CD4-positive, alpha-beta T cell treated with Interleukin-15 for 4 hours (primary cell): ENCODE measurements at places on chromosomes 11 and 22.
A peak's percentile ranks its signal among the peaks of the same experiment; 100 is the strongest.

DNA sequence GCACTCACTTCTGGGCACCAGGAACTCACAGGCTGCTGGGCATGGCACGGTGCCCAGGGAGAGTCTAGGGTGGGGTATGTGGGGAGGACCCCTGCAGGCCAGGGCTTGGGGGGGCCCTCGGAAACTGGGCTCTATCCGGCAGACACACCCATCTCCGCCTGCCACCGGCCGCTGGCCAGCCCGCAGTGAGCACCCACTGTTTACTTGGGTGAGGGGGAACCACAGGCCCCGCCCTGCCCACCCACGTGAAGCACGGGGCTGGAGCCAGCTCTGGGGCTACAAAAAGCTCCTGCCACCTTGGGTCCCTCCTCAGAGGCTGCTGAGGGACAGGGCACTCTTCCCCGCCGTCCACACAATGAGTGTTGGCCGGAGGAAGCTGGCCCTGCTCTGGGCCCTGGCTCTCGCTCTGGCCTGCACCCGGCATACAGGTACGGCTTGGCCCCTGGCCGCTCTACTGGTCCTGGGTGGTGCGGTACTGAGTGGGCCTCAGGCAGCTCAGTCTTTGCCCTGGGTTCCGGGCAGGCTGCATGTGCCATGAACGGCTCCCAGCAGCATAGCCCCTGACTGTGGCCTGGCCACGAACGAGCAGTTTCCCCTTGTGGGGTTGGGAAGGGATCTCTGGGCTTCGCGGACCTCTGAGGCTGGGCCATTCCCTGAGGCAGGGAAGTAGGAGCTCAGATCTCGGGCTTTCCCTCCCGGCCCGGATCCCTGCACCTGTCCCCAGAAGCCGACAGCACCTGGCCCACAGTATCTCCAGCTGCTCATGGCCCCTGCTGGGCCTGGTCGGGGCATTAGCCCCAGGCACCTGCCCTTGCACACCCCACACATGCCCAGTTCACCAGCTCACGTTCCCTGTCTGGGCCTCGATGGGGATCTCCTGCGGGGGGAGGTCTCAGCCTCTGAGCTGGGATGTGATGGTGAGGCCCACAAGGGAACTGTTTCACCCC lies at the start of gene MUC5AC:
Gene MUC5AC, plus strand, starts transcription at position 309 of the 947 bp plus-strand sequence. Its CDS starts 47 bp downstream, at position 356.
- no peak for DNase-seq

GRCh38 chr11:20261526-20261925 lies 101.3 kb upstream of the DBX1 start:
- DNase-seq: no peak

DNA sequence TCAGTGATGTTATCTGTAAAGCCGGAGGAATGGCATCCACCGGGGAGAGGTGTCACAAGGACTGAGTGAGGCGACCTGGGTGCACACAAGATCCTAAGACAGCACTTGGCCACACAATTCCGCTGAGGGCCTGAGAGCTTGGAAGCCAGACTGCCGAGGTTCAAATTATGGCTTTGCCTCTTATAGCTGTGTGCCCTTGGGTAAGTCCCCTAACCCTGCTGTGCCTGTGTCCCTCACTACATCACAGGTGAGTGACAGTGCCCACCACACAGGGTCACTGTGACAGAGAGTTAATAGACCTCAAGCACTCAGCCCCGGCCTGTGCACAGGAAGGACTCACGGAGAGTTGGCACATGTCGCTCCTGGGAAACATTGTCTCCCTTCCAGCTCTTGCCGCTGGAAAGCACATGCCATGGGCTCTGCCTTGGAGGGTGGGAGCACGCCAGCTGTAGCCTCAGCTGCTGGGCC lies 592 bp downstream of the RHOD start:
- DNase-seq: no peak

DNA sequence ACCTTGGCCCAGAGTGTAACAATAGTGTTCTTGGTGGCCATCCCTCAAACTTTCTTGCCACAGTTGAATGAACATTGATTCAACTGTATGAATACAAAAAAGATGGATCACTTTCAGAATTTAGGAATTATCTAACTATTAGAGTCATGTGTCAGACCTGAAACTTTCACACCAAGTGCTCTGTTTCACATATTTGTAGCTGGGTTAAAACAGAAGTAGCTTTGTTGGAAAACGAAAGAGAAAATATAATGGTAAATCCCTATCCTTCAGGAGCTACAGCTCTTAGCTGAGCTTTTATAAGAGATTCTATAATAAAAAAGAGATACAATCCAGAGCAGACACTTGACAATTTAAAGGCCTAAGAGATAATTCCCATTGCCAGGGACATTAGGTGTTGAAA lies 719.3 kb downstream of the JRKL start:
- no peak for DNase-seq

GRCh38 chr22:44341431-44342346 lies 28.9 kb upstream of the SHISAL1 start:
- no peak for DNase-seq

GRCh38 chr11:36775130-36775529 lies 177.1 kb upstream of the RAG2 start:
- DNase-seq: no peak

DNA sequence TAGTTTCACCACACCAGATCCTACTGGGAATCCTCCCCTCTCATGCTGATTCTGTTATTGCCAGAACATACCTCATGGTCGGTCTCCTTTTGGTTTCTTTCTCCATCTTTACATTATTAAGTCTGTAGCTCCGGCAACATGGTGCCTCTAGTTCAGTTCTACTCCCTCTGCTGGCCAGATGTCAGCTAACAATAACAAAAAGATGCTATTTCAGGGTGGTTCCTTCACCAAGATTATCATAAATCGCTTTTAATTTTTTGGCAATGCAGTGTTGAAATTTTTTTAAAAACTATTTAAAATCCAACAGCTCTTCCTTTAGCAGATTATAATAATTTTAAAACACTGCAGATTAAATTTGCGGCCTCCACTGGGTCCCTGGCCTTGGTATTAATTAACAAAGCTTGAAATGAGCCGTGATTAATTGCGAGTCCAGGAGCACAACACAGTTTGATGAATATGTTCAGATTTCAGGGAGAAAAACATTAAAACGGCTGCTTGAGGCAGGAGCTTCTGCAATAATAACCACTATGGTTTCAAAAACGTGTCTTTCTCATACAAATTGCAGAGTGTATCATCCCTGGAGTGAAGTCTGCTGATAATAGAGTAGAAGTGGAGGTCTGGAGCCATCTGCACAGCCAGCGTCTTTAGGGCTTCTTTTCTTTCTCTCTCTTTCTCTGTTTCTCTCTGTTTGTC lies 492.9 kb upstream of the KIRREL3 start:
- no peak for DNase-seq

- no peak for DNase-seq
Observed at GRCh38 chr11:101913656-101914055, 1.2 kb upstream of the CEP126 start.

GRCh38 chr11:76074148-76075095 lies 131.9 kb downstream of the WNT11 start:
- no peak for DNase-seq

DNA sequence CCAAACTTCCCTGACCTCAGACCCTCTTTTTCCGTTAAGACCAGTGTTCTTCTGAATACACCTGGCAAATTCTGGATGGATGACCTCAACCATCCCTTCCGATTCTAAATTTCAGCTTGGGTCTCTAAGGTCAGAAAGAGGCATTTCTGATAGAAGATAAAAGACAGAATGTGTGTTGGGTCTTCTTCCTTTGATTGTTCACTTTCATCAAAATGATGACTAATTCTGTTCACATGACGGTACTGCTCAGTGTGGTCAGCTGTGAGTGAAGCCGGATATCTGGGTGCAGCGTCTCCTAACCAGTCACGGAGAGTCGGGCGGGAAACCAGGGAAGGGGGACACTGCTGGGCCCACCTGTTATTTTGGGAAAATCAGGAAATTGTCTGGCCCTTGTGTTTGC lies 151.6 kb upstream of the NAV2 start:
- no peak for DNase-seq

DNA sequence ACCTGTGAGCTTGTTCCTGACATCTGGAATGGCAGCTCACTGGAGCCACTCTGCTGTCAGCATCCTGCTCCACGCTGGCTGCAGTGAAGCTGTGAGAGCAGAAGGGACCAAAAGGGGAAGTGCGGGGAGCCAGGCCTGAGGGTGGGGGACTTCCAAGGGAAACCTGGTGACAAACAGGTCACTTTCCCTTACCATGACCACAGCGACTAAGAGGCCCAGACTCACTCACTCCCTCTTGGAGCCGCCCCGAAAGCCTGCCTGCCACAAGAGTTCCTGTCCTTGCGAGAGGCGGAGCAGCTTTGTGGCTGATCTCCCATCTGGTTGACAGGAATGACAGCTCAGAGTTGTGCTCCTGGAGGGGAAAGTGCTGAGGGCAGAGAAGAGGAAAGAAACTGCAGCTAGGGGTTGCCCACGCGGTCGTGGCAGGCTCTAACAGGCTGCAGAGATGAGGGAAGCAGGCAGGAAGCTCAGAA lies 183.8 kb upstream of the NTM start:
- no peak for DNase-seq

GRCh38 chr11:20213790-20214189 lies 53.5 kb upstream of the DBX1 start:
- no peak for DNase-seq

DNA sequence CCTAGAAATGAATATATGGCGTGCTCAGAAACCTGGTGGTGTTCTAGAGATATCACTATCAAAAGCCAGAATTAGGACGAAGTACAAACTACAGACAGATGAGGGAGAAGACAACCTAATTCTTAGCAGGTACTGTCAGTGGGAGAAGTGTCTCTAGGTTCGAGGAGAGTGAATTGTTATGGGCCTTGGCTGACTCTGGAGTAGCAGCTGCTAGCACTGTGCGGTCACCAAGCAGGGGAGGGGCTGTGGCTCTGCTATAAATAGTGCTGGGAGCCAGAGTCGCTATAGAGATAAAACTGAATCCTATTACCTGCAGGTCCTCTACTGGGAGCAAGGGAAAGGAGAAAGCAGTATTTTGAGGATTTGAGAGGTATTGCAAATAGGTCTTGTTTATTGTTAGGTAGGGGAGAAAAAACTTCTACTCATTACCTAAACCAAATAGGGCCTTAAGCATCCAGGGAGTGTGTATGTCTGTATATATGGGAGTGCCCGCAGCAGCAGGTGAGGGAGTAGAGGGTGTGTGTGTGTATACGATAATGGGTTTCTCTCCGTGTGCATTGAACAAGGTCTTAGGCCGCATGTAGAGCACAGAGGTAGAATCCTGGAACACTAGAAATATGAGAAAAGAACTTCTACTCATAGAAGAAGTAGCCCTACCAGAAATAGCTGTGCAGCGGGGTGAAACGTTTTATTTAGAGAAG lies 2.2 kb downstream of the MADD start:
- DNase-seq: no peak

DNA sequence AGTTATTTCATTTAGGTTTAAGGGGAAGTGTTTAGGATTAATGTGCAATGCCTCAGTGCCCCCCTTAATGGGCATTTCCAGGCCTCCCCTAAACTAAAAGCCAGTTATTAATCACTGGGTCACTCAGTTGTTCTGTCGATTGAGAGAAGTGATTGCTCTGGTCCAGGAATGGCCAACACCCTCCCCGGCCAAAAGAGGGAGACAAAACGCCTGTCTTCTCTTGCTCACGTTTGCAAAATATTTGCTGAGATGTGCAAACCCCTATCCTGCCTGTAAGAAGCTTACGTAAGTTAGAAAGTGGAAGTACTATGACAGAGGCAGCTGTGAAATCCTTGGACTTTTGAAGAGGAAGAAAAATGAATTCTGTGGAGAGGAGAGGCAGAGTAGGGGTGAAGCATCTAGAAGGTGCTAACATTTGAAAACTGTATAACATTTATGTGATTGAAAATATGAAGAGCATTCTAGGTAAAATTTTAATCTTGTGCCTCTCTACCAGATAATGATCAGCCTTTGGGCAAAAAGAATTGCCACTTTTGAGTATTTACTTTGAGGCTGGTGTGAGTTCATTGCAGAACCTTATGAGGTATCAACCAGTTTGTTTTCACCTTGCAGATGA lies 37.7 kb downstream of the NTM start:
- DNase-seq: no peak

GRCh38 chr11:35029979-35030682 lies 108.8 kb upstream of the CD44 start:
- peak; percentile 86 for DNase-seq

- no peak for DNase-seq
Observed at GRCh38 chr11:30585892-30586250, 282 bp downstream of the MPPED2 start.

DNA sequence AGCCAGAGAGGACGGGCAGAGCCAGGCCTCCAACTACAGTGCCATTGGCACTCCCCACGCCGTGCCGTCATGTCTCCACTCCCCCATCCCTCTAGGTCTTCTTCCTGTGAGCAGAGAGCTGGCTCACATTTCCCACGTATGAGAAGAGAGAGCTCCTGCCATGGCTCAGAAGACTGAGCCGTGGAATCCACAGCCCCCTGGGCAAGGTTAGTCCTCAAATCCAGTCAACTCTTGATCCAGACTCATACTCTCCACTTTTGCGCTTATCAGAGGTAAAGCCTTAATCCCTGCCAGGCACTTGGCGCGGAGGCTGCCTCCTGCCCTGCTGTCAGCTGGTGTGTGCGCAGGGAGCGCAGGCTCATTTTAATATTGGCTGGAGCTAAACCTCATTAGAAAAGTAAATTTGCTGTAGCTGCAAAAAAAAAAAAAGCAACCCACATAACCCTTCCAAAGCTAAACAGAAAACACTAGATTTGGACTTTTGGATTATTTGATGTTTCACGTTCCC lies 4.7 kb downstream of the B3GAT1 start:
- no peak for DNase-seq

DNA sequence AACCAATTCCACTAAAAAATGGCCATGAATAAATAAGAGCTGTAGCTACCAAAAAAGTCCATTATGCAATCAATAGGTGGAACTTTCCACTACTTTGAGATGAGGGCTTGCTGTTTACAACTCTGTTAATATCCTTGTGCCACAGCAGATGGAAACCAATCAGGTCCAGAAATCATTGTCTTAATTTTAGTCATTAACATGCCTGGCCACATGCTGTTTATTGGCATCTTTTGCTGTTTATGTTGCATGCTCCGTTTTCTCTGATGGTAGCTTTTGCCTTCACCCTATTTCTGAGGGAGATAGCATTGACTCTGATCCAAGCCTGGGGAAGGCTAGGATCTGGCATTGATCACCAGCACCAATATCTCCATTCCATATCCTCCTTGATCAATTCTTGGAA lies 192.9 kb upstream of the SEZ6L start:
- DNase-seq: no peak

- DNase-seq: no peak
Observed at GRCh38 chr11:95895815-95896214, 28.1 kb downstream of the MTMR2 start.

- no peak for DNase-seq
Observed at GRCh38 chr22:42344361-42344905, 74.0 kb upstream of the TCF20 start.

GRCh38 chr11:132050577-132051165 lies 680.3 kb downstream of the NTM start:
- DNase-seq: no peak

DNA sequence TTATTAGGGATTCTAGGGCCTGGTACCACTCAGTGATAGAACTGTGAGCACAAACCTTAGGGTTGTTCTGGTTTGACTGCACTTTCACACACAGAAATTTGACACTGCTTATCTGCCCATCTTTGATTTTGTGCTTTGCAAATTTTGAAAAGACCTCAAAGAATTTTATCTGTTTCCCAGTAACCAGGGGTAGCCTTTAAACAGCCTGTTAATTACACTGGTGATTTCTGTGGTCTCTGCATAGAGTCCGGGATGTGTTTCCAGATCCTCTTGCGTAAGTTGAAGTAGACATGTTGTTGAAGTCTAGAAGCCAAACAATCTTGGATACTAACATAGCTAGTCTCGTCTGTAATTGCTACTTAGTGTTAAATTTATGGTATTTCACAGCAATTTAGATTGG lies 75.3 kb downstream of the C22orf31 start:
- DNase-seq: no peak
